ENCODE measurements at places on chromosomes 13 and 19.

DNA sequence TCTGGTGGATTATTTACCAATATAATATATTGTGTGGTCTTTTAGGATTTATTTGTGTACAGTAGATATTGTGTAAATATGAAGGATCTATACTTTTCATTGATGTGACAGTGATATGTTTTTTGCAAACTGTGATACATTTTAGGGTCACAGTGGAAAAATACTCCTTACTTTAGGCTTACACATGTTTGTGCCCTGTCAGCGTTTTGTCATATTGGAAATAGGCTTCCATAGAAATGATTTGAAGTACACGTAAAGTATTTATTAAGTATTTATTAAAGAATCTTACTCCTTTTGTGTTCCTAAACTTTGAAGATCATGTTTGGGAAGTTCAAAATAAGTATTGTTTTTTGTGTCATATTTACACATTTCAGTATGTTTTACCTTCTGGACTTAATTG lies 5.0 kb downstream of the ZNF808 start:
- no peak for DNase-seq

DNA sequence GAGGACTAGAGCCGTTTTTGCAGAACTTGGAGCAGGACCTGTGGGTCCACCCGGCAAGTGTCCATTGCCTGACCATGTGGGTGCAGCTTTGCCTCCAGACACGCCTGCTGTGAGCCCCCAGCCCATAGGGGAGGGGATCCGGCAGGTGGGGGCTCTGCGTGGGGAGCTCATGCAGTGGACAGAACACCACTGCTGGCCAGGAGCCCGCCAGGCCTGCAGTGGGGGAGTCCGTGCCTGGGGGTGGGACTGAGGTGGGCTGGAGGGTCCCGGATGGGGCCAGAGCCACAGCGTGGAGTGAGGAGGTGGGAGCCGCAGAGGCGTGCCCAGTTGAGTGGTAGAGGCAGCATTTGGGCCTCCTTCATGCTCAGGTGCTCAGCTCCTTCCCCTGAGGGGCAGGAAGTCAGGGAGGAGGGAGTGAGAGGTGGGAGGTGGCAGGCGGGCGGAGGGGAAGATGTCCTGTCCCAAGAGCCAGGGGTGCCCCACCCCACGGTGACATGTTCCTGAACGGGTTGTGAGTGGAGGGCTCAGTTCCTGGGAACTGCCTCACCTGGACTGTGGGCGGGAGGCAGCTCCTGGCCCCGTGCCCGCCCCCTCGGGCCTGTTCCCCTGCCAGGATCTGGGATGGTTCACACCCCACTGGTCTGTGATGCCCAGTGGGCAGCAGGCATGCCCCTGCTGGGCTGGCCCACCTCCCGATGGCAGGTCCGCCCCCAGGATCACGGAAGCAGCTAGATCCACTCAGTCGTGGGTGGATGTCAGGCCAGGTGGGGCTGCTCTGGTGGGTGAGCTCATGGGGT lies 8.8 kb downstream of the ADAT3 start:
- no peak for DNase-seq

DNA sequence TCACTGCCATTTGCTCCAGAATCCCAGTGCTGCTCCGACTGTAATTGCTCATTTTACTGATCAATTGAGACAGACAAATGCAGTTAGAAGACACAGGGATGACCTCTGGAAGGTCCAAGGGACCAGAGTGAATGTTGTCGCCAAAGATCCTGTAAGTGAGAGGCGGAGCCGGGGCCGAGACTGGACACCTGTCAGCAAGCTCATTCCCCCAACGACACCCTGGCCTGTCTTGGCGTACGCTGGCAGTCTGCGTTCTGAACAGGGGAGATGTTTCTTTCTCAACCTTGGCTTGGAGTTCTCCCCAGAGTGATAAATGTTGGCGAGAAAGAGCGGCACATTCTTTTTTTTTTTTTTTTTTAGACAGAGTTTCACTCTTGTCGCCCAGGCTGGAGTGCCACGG lies 24.2 kb downstream of the GADD45B start:
- no peak for DNase-seq

DNA sequence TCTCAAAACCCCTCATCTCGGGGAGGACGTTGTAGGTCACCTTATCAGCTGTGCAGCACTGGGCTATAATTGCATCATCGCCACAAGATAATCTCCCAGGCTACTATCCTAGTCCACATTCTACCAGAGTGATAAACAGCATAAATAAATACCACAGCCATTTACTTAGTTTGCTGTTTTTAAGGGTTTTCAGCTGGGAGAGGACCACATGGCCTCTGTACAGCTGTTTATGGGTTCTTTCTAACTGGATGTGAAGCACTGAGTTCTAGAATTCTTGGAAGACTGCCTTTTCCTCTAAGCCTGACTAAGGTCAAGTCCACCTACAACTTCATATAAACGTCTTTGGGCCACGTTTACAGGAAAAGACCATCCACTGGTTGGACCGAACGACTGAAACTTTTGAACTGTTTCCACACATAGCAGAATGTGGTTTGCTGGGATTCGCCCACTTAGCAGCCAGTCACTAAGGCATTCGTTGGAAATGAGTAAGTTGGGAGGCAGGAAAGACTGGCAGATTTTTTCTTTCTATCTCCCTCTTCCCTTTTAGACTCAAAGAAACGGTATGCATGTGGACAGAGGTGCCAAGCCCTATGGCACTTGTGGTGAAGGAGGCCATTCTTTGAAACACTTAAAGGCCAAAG lies 752.5 kb upstream of the SGCG start:
- no peak for DNase-seq

DNA sequence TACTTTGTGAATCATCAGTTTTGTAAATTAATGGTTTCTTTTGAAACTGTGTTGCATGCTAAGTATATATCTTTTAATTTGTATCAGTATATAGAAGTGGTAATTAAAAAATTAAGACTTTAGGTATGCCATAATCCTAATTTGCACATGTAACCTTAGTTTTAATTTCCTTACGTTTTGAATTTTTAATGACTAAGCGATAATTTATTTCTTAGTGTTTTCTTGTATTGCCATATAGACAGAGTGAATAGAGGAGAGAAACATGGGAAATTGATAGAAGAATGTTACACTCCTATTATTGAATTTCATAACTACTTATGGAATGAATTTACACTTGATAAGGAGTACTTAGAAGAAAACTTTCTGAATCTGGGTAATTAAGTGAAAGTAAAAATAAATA lies 29.5 kb downstream of the LPAR6 start:
- DNase-seq, result no peak

- no peak for DNase-seq
These were observed 11.3 kb upstream of the RFC3 start for GRCh38 chr13:33806470-33807248.

DNA sequence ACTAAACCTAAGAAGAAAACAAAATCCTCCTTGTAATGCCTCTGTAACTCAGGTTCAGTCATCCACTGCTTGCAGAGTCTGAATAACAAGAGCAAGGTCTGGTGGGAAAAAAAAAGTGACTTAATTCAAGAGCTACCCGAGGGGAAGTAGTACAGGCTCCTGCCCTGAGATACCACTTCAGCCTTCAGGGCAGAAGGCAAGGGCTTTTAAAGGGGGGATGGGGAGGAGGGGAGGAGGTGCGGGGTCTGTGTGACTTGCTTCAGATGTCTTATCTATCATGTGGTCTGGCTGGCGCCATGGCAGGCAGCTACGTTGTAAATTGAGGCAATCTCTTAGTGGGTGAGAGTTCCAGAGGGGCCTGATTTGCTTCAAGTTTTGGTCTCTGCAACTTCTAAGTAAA lies 66.7 kb downstream of the LRRC63 start:
- no peak for DNase-seq

GRCh38 chr19:11306337-11306736 lies 10.4 kb downstream of the TSPAN16 start:
- no peak for DNase-seq

- DNase-seq, result no peak
These were observed 3.1 kb downstream of the KLK14 start for GRCh38 chr19:51079481-51080110.

DNA sequence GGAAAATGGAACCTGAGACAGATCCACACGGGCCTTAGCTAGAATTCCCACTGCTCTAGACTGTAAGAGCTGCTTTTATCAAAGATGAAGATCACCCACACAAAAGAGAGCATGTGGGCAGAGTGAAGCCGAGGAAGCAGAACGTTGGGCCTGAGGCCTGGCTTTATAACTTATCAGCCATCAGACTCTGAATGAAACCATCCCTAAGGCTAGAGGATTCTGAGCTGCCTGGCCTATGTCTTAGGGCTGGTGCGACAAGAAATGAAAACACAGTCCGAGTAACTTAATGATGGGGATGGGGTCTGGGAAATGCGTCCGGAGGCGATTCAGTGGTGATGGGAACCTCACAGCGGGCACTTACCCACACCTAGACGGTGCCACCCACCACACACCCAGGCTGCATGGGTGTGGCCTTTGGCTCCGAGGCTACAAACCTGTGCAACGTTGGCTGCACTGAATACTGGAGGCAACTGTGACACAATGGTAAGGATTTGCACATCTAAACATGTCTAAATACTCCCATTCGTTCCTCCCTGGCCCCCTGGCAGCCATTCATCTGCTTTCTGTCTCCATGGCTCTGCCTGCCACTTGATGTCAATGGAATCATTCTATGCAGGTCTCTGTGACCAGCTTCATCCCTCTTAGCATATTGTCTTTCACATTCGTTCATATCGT lies 62.0 kb downstream of the SLC15A1 start:
- no peak for DNase-seq

DNA sequence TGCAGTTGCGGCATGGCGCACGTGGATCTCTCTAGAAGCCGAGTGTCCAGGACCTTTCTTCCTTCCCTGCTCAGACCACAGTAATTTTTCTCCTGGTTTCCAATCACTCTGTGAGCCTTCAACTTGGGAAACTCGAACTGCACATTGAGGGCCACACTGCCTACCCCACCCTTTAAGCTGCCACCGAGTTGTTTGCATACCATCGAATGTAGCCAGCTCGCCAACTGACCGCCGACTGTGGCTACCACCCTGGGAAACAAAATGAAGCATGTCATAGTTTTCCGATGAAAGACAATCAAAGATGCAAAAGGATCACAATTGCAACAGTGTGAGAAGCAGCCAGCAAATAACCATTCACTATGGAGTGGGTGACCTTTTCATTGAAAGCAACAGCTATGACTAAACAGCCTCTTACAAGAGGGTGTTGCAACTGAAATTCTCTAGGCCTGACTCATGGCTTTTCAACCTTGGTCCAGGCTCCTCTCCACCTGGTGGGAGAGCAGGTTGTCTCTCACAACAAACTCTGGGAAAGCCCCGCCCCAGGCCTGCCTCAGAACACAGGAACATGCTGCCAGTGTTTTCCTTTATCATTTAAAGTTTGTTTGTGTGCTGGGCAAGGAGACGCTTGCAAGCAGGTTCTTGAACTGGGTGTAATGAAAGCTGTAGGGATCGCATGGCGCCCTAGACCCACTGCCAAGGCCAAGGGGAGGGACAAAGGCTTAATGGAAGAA lies 141.7 kb upstream of the SERP2 start:
- peak; percentile 4 for DNase-seq

DNA sequence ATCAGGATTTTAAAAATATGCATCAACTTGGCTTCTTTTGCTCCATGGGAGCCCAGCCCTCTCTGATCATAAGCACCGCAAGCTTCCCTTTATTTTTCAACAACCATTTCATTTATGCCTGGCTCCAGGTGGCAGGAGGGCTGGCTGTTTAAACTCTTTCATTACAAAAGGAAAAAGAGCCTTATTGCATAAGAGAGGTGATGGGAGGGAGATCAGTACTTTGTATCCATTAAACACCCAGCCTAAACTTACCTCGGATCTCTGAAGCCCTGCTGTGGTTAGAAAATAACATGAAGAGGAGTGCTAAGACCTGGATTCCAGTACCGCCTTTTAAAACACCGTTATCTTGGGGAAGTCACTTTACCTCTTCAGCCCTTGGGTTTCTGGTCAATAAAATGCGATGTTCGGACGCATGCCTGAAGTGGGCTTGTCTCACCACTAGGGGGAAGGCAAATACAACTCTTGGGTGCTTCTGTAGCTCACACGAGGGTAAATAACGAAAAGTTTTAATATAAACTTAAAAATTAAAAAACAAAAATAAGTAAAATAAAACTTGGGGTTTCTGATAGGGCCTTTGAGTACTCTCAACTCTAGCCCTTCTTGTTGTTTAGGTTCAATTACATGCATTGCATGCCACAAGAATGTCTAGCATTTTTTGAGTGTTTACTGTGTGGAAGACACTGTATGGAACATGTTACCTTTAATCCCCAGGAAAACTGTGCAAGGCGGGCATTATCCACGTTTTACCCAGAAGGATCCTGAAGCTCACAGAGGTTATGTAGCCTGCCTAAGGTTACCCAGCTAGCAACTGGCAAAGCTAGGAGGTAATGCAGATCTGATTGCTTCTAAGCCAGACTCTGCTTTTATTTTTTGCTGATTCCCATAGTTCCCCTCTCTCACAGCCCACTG lies 240.3 kb downstream of the LMO7 start:
- peak; percentile 7 for DNase-seq

- DNase-seq, result no peak
These were observed 13.8 kb downstream of the MAP1S start for GRCh38 chr19:17733127-17733526.

- DNase-seq, result no peak
These were observed 4.6 kb upstream of the ZNRF4 start for GRCh38 chr19:5450482-5451126.

GRCh38 chr13:101660711-101661110 lies 208.2 kb downstream of the ITGBL1 start:
- no peak for DNase-seq

- no peak for DNase-seq
These were observed 112.5 kb upstream of the KL start for GRCh38 chr13:32903720-32904119.

DNA sequence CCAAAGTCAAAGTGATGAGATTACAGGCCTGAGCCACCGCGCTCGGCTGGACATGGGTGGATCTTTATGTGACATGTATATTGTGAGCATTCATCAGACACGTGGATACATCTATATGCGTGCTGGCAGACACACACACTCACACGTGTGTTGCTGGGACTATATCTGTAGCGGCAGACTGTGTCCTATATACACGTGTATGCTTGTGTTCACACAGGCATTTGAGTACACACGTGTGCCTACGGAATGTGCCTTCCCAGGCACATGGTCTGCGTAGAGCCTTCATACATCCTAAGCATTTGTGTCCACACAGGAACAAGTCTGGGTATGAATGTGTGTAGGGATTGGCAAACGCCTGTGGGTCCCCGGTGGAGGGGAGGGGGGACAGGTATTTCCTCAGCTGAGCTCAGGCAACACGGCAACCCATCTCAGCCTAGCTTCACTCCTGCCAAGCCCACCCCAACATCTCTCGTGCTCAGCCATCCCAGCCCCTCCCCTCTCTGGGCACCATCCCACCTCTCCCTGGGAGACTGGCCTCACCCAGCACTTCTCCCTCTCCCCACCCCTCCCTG lies 2.6 kb downstream of the UNC13A start:
- no peak for DNase-seq

- DNase-seq, result no peak
These were observed 1.3 kb downstream of the HNRNPL start for GRCh38 chr19:38848299-38849146.

- DNase-seq, result no peak
These were observed 1297.4 kb upstream of the MIR17HG start for GRCh38 chr13:90049989-90050671.

DNA sequence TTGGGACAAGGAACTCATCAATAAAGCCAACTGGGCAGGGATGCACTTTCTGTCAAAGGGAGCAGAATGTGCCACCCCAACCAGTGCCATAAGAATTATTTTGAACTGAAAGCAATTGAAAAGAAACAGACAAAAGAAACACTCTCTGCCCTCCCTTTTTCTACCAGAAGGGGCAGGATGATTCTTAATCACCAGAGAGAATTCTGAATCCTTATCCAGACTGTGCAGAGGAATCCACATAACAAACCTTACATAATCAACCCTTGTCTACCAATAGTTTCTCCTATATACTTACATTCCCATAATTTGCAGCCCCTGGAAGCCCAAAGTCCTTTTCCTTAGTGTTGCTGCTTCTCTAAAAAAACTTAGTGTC lies 520.7 kb upstream of the NBEA start:
- no peak for DNase-seq

All from stimulated activated CD4-positive, alpha-beta T cell treated with anti-CD3 and anti-CD28 coated beads, Interleukin-1b, Interleukin-23, amount 100 ng/mL, for 24 hours (primary cell).